SW480 (cell line): ENCODE measurements at places on chromosomes 7 and 10.

DNA sequence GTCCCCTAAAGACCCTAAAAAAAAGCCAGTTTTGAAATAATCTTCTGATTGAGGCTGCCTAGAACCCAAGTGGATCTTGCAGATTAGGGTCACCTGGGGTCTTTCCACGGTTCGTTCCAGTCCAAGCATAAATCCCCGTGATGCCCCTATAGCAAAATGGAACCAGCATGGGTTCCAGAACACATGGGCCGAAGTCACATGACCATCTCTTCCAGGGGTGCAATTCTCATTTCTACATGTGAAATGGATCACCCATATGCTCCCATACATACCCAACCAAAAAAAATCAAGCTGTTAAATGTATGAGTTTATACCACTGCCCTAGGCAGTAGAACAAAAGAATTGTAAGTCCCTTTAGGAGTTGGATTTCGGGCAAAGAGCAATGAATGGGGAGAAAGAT lies 245.4 kb downstream of the SKIDA1 start:
- no peak for DNase-seq

GRCh38 chr10:69649786-69650550 lies 19.9 kb downstream of the FAM241B start:
- no peak for DNase-seq

DNA sequence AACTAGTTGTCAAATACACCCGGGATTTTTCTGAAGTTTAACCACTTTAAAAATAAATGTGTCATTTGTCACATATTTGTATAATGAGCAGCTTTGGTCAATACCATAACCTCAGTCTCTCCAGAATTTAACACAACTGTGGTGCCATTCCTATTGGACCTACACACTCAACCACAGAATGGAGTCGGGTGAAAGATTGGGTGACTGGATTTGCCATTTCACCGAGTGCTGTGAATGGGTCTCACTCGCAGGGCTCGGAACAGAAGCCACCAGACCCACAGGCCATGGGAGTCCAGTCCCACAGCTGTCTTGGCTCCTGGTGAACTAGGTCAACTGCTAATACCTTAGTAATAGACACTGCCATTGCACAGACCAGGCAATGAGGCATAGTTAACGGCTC lies 298.4 kb downstream of the CCDC3 start:
- DNase-seq = no peak

DNA sequence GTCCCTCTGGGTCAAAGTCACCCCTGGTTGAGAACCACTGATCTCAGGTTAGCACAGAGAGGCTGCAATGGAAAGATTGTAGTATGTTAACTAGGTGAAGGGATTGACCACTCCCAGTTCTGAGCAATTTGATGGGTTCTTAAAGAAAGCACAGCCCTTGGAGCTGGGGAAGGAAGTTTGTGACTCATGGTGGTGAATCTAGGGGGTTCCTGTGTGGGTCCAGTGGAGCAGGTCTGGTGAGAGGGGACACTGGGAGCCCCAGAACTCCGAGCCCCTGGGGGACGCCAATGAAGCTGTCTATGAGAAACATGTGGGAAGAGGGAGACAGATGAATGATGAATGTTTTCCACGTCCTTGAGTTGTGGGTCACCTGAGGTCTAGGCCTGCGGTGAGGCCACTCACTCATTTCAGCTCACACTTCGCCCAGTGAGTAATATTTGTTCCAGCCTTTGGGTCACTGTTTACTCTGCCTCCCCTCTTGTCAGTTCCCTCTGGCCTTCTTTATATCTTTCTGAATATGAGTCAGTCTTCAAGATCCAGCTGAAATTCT lies 341.9 kb downstream of the LRMDA start:
- DNase-seq = no peak

- DNase-seq = no peak
Measured at GRCh38 chr7:2306688-2307087, 7.6 kb downstream of the SNX8 start.

DNA sequence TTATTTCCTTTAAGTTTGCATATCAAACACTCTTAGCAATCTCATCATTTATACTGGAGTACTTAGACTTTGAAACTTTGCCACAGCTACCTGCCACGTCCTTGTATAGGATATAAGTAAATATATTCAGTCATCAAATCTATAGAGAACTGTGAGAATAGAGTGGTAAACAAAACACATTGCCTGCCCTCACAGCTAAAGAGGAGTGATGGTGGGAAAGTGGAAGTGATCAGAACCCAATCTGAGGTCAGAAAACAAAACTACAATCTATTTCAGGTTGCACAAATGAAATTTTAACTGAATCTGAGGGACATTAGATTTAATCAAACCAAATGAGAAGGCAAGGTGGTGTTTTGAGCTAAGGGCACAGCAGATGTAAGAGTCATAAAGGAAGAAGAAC lies 74.8 kb downstream of the ZEB1 start:
- no peak for DNase-seq

DNA sequence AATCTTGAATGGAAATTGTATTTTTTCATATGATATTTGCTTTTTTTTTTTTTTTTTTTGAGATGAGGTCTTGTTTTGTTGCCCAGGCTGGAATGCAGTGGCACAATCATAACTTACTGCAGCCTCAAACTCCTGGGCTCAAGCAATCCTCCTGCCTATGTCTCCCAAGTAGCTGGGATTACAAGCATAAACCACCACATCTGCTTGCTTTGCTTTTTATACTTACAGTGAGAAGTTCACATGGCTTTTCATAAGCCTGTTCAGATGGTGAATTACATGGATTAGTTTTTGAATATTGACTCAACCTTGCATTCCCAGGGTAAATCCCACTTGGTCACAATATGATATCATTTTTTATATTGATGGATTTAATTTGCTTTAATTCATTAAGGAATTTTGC lies 22.0 kb downstream of the LRRD1 start:
- no peak for DNase-seq

DNA sequence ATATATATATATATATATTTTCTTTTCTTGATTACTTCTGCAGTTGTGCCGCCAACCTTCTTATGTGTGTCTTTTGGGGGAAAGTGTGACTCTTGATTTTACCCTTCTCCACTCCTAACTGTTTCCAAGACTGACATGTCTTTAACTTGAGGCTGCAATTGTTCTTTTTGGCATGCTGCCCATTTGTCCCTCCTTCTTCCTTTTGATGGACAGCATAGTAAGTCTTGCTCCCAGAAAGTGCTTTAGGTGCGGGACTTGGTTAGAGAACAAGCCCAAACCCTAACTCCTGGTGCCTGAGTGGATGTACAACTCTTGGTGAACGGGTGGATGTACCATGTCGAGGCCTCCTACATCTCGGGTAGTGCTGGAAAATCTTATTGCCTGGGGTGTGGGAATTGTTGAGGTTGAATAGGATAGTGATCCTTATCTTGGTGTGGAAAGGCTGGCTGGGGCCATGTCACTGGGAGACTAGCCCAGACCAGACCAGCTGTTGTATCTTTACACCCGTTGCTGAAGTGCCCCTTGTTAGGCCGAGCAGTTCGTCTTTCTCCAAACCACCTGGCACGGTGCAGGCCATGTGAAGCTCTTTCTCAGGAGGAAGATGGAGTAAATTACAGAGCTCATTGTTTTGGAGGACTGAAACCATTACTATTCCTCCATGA lies 16.3 kb downstream of the TCF7L2 start:
- DNase-seq = no peak

DNA sequence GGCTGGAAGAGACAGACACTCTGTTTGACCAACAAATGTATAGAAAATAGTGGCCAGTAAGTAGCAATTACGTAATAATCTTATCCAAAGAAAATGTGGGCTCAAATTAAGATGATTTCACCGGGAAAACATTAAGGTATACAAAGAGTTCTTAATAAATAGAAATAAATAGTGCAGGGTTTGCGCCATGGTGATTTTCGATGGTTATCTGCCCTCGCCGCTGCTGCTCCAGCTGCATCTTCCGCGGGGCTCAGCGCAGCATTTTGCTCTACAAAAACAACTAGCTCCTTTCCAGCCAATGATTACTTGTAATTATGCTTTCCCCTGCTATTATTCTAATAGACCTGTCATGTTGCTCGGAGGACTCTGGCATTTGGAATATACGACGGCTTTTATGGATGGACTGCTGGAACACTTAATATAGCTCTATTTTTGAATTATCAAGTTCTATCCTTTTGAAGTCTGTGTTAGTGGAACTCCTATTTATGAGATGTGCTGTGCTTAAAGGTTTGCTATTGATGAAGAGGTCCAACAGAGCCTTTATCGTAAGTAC lies 103.8 kb downstream of the BUB3 start:
- no peak for DNase-seq

- DNase-seq = no peak
Measured at GRCh38 chr7:25636168-25636567, 407.9 kb upstream of the NPVF start.
